ENCODE measurements at places on chromosomes 1 and 21. TPM values are rescaled to one million over a fixed set of nuclear protein-coding genes. Genes with fewer than 3 reads are reported as not detected.

GBP6 gene
- not detected for total RNA-seq

SERINC2 gene
- total RNA-seq = 28.4 TPM

PRKAA2 gene
- total RNA-seq = 2.6 TPM

NEGR1 gene
- total RNA-seq = not detected

SASS6 gene
- total RNA-seq = 3.9 TPM

TBX15 gene
- 0.08 TPM for total RNA-seq

LRRC8B gene
- total RNA-seq = 5.1 TPM

CCDC181 gene
- 0.24 TPM for total RNA-seq

PLPPR4 gene
- total RNA-seq = not detected

FAM72D gene
- 6.1 TPM for total RNA-seq

SPOCD1 gene
- 6.9 TPM for total RNA-seq

SLC22A15 gene
- 0.49 TPM for total RNA-seq

IL19 gene
- total RNA-seq = not detected

CHI3L2 gene
- 0.54 TPM for total RNA-seq

KLF17 gene
- 0.43 TPM for total RNA-seq

CFHR2 gene
- not detected for total RNA-seq

SH2D5 gene
- 14.3 TPM for total RNA-seq

CHRM3 gene
- total RNA-seq = 0.28 TPM

VSIG8 gene
- total RNA-seq = not detected

KDM5B gene
- total RNA-seq = 16.0 TPM

CFHR1 gene
- total RNA-seq = not detected

MYOC gene
- total RNA-seq = not detected

TTC39A gene
- 1.6 TPM for total RNA-seq

UTS2 gene
- total RNA-seq = not detected

OR2T11 gene
- not detected for total RNA-seq

HSD3B2 gene
- not detected for total RNA-seq

TESK2 gene
- 0.33 TPM for total RNA-seq

ABCA4 gene
- 0.13 TPM for total RNA-seq

PIGC gene
- total RNA-seq = 40.0 TPM

DNMT3L gene
- not detected for total RNA-seq

FMOD gene
- total RNA-seq = 0.01 TPM

KCNE2 gene
- total RNA-seq = not detected

TGFB2 gene
- 23.7 TPM for total RNA-seq

DEGS1 gene
- total RNA-seq = 129 TPM

All from A549 treated with CpdA at 1 μM for 4 hours (cell line).